GF-D8 (cell line): ENCODE measurements at places on chromosomes 12 and 14.
A peak's percentile ranks its signal among the peaks of the same experiment; 100 is the strongest.

DNA sequence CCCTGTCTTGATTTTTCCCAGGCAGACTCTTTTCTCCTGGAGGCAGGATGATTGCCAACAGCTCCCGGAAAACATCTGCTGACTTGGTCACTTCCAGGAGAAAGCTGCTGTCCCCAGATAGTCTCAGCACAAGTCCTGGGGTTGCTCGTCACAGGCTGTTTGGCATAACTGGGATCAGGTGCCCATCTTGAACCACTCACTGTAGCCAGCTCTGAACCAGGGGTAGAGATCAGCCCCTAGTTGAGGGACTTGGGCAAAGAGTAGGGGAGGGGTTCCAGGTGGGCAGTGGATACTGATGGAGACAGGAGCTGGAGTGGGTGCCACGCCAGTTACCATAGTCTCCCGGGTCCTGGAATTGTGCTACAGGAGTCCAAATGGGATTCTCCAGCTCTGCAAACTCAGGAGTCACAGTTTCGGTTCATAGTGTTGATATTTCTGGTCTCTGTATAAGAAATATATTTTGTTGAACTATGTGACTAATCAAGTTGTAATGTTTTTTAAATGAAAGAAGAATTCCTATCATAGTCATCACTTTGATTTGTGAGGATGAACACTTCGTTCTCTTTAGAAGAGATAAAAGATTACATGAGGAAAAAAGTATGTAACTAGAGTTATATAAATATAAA is 1154.5 kb downstream of the AACS start:
- no peak for DNase-seq

DNA sequence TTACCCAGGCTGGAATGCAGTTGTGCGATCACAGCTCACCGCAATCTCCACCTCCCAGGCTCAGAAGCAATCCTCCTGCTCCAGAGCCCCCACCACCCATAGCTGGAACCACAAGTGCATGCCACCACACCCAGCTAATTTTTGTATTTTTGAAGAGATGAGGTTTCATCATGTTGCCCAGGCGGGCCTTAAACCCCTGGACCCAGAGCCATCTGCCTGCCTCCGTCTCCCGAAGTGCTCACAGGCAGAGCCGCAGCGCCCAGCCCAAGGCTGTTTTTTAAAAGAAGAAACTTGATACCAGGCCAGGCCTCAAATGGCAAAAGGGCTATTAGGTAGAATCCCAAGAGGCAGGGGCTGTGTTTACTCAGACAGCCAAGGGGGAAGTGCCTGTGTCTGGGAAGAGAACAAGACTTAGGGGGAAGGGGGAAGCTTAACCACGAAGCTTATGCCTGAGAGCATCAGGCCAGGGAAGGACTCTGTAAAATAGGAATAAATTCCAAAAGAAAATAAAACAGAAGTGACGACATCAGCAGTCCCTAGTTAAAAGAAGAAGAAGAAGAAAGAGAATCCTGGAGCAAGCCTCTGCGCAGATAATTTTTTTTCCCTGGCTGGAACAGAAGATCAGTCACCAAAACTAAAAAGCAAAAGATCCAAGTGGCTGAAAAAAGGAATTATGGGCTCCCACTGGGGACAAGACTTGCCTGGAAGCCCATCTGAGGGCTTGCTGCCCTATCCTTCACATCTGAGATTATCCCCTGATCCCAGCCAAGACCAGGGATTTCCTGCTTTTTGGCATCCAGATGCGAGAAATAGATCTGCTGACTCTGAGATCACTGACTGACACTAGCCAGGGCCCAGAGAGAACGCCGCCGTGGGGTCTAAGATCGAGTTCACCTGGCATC is 170.5 kb downstream of the NDUFA12 start:
- no peak for DNase-seq

DNA sequence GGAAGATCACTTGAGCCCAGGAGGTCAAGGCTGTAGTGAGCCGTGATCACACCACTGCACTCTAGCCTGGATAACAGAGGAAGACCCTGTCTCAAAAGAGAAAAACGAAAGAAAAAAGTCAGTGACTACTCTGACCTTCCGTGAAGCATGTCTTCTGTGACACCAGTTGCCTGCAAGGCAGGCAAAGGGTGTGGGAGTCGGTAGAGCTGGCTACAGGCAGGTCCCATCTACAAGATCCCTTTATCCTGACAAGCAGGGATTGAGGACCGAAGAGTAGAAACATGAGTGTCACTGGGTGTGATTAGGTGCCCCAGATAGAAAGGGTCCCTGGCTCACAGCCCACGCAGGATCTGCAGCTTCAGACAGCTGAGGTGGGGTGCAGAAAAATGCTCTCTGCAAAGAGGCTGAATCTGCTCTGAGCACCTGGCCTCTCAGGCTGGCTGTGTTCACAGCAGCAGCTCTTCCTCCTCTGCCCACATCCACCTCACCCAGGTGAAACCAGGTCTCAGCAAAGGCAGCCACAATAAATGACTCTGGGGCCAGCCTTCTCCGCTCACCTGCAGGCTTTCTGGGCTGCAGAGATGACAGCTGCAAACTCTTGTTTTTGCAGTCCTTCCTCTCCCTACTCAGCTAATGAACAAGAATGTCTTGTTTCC is 28.6 kb upstream of the HSP90B1 start:
- no peak for DNase-seq

DNA sequence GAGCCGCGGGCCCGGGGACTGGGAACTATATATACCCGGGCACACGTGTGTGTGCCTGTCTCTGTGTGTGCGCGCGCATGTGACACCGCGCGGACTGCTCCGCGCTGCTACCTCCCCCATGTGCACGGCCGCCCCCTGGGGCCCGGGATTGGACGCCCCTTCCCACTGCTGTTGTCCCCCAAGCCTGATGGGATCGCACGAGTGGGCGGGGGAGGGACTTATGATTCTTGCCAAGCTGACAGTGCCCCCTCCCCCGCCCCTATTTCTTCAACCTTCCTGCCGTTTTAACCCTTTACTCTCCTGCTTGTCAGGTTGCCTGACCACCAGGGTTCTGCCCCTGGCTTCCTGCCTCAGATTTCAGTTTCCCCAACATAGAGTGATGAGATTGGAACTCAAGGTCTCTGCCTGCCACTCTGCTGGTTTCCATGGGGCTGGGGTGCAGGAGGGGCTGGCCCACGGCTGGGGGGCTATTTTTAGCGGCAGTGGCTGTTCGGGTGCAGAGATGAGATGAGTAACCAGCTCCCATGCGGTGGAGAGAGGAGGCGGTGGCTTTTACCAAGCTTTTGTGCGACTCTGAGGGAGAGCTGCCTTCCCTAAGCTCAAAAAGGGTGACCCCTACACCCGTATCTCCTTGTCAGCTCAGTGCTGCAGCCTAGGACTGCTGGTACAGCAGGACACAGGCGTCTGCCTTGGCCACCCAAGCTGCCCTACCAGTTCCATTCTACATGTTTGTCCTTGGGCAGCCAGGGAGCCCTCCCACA is at the start of gene DDN:
TSS of gene DDN (minus strand) at position 5 of the 761 bp plus-strand sequence. CDS start 88 bp downstream, outside the sequence.
- DNase-seq = peak; percentile 58

GRCh38 chr14:90235179-90235976 is 21.0 kb upstream of the PSMC1 start:
- DNase-seq = peak; percentile 6

DNA sequence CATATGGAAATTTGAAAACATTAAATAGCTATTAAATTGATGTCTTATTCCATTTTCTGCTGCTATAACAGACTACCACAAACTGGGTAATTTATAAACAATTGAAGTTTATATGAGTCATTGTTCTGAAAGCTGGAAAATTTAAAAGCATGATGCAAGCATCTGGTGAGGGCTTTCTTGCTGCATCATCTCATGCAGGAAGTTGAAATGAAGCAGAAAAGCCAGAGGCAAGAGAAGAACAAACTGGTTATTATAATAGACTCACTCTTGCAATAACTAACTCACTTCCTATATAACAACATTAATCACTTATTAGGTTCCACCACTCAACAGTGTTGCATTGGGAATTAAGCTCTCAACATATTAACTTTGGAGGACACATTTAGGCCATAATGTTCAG is 1277.4 kb downstream of the LRFN5 start:
- DNase-seq = peak; percentile 64

DNA sequence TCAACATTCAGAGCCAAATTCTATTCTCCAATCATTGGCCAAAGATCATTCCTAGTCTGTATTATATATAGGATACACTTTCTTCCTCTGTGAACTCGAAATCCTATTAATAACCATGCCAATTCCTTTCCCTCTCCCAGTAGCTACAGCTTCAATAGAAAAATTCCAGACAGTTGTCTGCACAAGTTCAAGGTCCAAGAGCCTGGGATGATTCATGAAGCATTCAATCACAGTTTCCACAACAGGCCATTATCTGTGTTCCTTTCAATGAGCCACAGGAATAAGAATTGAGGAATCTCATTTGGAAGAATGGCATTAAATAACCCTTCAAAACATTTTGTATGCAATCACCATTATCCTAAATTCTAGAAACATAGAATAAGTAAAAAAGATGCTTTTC is 437.4 kb downstream of the RMST start:
- no peak for DNase-seq
